ENCODE measurements at places on chromosomes 4 and X.
A peak's percentile ranks its signal among the peaks of the same experiment; 100 is the strongest.

DNA sequence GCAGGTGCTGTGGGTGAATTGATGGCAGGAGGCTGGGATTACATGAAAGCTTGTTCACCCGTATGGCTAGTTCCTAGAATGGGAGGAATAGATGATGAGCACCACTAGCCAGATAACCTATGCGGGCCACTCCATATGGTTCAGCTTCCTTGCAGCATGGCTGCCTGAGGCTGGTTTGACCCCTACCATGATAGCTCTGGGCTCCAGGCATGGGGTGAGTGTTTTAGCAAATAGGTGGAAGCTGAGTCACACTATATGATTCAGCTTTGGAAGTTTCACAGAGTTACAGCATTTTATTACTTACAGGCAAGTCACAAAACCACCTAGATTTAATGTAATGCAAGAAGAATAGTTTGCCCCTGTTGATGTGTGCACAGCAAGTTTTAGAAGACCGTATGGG is 603.2 kb downstream of the STIM2 start:
- no peak for DNase-seq

GRCh38 chr4:70704215-70704930 is 16.0 kb downstream of the UTP3 start:
- DNase-seq = peak; percentile 41

- no peak for DNase-seq
Observed at GRCh38 chrX:126393284-126393683, 159.3 kb downstream of the DCAF12L1 start.

- no peak for DNase-seq
Observed at GRCh38 chrX:19887911-19888879, 795 bp upstream of the SH3KBP1 start.

DNA sequence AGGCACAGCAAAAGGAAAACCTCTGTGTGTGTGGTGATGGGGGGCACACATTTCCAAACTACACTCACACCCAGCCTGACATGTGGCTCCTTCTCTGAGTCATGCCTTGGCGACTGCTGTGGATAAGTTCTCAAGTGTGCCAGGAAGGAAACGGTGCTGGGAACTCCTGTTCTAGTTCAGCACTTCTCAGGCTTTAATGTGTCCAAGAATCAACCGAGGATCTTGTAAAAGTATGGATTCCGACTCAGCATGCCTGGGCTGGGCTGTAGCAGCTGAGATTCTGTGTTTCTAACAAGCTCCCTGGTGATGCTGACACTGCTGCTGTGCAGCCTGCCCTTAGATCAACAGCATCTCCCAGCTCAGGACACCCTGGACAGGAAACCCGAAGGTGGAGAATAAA is 20.2 kb downstream of the CLNK start:
- no peak for DNase-seq

- no peak for DNase-seq
Observed at GRCh38 chrX:96929036-96929435, 45.3 kb downstream of the RPA4 start.
